ENCODE measurements at places on chromosomes 11 and 22.
A peak's percentile ranks its signal among the peaks of the same experiment; 100 is the strongest.

- DNase-seq: no peak
Measured at GRCh38 chr11:127103586-127104388, 103.2 kb upstream of the KIRREL3 start.

DNA sequence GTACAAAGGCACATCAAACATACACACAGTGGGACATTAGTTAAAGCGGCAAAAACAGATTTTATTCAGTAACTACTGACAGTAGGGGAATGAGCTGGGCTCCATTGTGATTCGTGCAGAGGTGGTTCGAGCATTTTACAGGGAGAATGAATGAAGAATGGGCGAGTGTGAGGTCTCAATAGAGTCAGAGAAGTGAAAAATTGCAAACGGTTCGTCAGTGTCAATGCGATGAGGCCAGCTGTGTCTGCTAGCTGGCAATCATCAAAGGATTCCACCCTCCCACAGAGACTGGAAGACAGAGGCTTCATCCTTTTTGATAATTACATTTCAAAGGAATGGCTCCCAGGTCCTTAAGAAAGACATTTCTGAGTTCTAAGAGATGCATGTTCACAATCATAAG is 17.4 kb downstream of the OR4D9 start:
- no peak for DNase-seq

GRCh38 chr11:116360221-116360941 is 412.4 kb downstream of the BUD13 start:
- no peak for DNase-seq

- DNase-seq: no peak
Measured at GRCh38 chr11:17683377-17684161, 35.8 kb upstream of the MYOD1 start.

GRCh38 chr11:116791002-116791812 is 472 bp downstream of the APOA5 start:
- DNase-seq: peak; percentile 90

DNA sequence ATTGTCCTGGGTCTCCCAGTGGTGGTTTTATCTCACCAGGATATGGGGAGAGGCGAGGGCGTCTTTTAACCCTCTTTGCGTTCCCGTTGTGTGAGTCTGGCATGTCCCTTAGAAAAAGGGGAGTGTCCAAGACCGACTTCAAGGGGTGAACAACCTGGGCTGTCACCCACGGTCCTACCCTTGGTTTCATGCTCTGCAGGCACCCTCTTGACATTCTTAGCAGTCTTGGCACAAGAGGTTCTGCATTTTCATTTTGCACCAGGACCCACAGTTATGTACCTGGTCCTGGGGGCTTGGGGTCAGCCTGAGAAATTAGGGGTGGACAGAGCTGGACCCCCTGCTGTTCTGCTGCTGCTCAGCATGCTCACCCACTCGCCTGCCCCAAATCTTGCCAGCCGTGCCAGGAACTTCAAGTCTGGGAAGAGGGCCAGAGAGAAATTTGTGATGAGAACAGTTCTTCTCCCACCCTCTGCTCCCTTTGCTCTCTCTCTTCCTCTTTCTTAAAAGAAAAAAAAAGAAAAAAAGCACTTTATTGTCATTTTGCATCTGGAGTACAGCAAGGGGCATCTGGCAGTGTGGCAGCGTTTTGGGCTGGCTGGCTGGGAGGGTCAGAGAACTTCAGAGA is 471.2 kb downstream of the MIAT start:
- DNase-seq: no peak

DNA sequence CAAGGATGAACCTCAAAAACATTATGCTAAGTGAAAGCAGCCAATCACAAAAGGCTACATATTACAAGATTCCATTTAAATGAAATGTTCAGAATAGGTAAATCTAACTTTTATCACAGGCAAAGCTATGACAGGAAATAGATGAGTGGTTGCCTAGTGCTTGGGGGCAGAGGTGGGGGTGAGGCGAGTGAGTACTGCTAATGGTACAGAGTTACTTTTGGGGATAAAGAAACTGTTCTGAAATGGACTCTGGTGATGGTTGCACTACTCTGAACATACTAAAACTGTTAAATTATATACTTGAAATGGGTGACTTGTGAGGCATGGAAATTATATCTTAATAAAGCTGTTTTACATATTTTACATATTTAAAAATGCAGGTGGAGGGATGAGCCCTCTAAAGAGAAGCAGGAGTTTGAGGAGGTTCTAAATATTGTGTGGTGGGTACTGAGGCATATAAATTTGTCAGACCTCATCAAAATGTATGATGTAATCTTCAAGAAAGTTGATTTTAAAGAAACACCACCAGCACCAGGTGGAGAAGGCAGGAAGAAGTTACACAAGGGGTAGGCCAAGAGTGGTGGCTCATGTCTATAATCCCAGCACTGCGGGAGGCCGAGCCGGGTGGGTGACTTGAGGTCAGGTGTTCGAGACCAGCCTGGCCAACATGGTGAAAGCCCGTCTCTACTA is 3.6 kb downstream of the SLC43A1 start:
- no peak for DNase-seq

GRCh38 chr11:72899238-72899637 is 85.0 kb downstream of the ATG16L2 start:
- DNase-seq: no peak

GRCh38 chr11:126992804-126993111 is 7.8 kb downstream of the KIRREL3 start:
- DNase-seq: peak; percentile 64

DNA sequence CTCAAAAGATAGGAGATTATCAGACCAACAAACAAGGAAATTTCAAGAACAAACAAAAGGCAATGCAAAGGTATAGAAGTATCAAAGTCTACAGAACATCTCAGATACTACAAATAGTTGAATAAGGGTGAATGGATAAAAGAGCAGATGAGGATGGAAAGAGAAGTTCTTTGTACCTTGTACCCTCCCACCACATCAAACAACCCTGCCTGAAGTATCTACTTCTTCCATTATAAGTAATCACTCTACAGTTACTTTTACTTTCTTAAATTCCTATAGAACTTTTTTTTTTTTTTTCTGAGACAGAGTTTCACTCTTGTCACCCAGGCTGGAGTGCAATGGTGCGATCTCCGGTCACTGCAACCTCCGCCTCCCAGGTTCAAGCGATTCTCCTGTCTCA is 35.1 kb downstream of the MTMR2 start:
- no peak for DNase-seq

DNA sequence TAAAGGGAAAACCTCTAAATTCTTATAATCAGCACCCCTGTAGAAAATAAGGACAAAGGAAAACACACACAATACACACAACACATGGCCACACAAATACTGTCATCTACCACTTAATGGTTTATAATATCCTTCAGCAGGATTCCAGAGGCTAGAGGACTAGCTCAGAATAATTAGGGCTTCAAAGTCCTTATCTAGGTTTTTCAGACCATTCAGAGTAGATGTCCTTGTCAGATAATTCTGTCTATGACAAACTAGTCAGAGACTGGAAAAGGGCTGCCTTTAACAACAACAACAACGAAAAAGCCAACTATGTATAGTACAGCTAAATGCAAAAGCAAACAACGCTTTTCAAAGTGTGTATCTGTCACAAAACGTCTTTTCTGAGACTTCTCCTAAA is 456.5 kb upstream of the CNTN5 start:
- no peak for DNase-seq
